Non-pigmented ciliary epithelial cell (primary cell): ENCODE measurements at places on chromosomes 13 and 19.

DNA sequence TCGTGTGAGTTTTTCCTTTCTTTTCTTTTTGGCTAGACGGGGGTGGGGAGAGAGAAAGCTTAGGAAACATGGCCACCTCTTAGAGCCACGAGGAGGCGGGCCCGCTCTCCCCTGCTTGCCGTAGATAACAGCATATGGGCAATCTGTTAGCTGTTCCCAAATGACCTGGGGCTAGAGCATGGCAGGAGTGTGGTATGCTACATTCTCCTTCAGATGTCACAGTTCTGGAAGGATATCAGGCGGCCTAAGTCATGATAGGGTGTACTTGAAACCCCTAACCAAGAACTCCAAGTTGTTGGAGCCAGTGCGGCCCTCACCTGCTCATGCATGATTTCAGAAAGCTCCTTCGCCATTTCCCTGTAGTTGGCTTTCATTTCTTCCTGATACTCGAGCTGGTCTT is 44.3 kb upstream of the SLC15A1 start:
- no peak for DNase-seq

DNA sequence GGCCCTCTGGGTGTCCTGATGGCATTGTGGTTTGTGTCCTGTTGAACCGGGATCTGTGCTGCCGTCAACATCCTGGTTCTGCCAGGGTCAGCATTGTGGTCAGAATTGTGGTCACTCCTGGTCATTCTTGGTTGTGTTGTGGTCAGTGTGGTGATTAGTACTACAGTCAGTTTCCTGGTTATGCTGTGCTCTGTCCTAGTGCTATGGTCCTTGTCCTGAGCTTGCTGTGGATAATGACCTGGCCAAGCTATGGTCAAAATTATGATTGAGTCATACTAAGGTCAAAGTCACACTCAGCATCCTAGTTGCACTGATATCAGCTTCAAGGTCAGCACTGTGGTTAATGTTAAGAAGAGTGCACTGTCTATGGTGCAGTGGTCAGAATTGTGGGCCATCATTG is 4.5 kb upstream of the OLFM2 start:
- no peak for DNase-seq

GRCh38 chr13:40600149-40600751 is 66.2 kb downstream of the FOXO1 start:
- no peak for DNase-seq

DNA sequence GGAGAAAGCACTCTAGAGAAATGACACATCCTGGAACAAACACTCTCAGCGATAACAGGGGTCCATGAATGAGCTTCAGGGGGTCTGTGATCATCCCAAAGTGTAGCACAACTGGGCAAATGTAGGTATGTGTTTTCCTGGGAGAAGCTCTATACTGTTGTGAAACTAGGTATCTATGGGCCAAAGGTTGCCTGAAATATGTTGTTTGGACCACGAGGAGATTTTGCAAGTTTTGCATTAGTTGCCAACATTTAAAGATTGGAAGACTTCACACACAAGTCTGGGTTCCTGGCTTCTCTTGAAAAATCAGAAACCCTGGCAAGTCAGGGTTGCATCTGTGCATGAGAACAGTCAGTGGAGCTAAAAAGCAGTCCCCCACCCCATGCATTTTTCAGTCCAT is 26.7 kb upstream of the POU2F2 start:
- DNase-seq: no peak

GRCh38 chr19:4980838-4981680 is 12.1 kb downstream of the KDM4B start:
- DNase-seq: no peak

GRCh38 chr19:46202872-46203860 is 26.4 kb upstream of the IGFL1 start:
- no peak for DNase-seq

DNA sequence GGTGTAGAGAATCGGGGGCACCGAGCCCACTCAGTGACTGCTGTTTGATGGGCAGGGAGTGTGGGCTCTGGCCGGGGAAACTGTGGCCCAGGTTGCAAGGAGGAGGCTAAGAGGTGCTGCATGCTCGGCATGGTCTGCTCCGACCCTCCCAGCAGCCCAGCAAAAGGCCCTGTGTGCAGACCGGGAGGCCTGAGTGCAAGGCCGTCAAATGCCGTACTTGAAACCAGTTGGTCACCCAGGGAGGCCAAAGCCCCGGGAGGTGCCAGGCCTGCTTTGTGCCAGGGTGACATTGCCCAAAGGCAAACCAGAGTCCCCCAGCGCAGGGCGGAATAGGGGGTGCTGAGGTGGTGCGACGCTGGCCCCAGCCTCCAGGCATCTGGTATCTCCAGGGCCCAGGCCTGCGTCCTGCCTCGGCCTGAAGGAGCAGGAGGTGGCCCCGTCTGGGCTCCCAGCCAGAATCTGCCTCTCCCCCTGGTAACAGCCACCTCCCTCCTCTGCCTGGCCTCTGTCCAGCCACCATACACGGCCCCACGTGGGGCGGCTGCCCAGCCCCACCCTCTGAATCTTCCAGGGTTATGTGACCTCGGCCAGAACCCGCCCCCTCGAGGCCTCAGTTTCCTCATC is 4.0 kb downstream of the PIK3R2 start:
- peak; percentile 41 for DNase-seq

- DNase-seq: no peak
These were observed 56.4 kb upstream of the MBNL2 start for GRCh38 chr13:97165502-97166425.

- no peak for DNase-seq
These were observed 149.9 kb downstream of the MYO16 start for GRCh38 chr13:108779308-108779707.

DNA sequence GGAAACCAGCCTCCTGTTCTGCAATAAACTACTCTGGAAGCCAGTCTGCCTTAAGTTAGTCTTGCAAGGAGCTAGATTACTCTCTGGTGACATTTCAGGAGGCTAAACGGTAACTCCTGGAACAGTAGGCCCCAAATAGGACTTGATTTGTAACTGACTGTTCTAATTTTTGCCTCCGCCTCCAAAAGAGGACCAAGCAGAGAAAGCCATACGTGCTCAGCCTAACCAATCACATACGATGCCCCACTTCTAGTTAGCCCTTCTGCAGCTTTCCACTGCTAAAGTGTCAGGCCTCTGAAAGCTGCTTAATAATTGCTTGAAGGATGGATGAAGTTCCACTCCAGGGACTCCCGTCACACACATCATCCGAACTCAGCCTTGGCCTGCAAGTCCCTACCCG is 744 bp downstream of the ZNF805 start:
- no peak for DNase-seq

DNA sequence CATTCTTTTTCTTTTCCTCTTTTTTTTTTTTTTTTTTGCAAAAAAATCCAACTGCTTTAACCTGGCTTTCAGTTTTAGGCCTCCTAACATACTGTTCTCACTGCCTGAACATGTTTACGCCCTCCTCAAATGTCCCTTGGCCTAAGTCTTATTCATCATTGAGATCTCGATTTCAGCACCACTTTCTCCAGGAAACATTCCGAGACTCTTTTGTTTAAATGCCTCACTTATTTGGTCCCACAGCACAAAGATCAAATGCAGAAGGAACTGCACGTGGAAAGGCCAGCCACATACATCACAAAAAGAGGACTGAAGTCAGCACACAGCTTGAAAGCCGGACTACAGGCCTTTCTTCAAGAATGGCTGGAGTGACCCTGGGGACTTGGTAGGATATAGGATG is 79.2 kb upstream of the POMP start:
- no peak for DNase-seq

GRCh38 chr13:80454245-80454644 is 113.3 kb upstream of the SPRY2 start:
- DNase-seq: peak; percentile 66

GRCh38 chr19:38386971-38387549 is 774 bp downstream of the GGN start:
- DNase-seq: no peak

GRCh38 chr13:108102771-108103170 is 112.6 kb downstream of the LIG4 start:
- DNase-seq: no peak

DNA sequence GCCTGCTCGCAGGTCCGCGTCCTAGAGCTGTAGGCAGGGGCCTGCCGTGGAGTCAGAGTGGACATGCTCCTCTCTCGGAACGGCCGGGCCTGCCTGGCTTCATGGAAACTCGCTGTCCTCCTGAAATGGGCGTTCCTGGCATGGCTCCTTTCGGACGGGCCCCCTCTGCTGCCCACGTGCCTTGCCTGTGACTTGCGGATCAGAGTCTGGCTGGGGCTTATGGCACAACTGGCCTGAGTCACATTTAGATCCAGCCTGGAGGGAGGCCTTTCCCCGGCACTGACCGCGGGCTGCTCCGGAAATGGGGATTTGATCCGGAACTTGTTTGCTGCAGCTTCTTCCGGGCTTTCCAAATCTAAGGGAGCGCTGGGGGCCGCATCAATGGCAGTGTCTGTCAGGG is 28.1 kb downstream of the THSD1 start:
- DNase-seq: no peak

DNA sequence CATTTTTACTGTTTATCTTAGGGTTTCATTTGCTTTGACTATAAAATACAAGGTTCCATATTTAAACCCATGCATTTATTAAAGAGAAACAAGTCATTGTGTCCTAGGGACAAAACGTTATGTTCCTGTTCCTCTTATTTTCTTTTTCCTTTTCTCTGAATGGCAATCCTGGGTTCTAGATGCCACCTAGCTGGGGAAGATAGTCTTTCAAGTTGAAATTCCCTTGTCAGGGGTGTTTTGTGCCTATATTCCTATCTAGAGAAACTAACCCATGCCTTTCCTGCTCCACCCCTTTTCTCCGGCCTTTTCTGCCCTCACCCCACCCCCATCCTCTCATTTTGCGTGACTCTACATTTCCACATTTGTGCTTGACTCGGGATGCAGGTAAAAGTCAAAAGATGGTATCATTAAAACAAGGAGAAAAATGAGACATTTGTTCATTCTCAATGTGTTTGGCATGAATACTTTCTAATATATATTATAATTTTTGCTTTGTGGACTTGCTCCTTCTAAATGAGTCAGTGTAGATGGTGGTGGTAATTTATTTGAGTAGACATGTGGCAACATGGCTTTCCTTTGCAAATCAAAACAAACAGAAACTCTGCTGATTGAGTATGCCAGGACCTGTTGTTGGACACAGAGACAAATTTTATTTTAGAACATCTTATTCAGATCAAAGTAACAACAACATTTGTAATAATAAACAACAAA is 26.8 kb upstream of the STARD13 start:
- DNase-seq: no peak

DNA sequence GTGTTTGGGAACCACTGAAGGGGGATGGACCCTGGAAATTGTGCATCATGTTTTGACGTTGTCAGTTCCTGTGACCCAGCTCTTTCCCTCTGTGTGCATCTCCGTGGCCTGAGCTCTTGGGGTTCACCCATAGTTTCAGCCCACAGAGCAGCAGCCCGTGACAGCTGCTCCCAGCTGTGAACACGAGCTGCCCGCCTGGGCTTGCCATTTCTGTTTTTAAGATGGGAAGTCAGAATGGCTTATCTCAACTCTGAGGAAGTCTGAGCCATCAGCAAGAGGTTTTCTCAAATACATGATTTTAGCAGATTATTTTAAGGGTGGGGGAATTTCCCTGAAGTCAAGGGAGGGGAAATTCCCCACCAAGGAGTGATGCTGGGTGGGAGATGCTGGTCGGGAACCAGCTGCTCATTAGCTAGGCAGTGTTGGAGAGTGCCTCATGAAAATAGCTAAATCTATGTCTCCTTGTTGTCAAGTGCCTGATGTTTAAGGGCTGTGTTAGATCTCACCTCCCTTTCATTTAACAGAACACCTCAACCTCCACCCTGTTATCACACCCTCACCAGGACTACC is 34.8 kb upstream of the C1QTNF9 start:
- DNase-seq: no peak

GRCh38 chr13:51286135-51287002 is 53.1 kb upstream of the SERPINE3 start:
- peak; percentile 18 for DNase-seq

GRCh38 chr19:46928951-46929350 is 68.2 kb downstream of the ARHGAP35 start:
- DNase-seq: no peak

- DNase-seq: no peak
These were observed 484.8 kb downstream of the MYO16 start for GRCh38 chr13:109114162-109114561.

DNA sequence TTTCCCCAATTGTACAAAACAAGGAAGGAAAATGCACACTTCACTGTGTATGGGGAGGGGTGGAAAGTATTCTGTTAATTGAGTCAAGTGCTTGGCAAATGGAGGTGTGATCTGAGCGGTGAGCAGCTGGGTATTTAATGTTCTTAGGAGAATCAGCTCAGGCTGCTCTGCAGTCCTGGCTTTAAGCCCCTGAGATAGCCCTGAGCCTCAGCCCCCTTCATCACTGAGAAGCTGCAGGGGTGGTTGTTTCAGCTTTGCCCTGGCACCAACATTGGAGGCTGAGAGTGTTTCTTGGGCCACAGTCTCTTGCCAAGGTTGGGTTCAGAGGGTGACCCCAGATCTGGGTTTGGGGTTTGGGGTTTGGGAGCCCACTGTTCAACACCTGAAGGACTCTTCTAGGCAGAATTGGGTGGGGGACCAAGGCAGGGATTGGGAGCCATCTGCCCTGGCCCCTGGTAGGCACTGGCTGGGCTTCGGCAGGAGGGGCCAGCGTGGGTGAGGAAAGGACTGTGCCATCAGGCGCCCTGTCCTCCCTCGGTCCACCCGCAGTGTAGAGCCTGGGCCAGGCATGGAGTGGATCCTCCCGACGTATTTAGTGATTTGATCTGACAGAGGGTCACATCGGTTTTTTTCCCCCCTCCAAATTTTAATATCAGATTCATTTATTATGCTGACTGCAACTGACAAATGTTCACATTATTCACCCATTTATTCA is 66.7 kb upstream of the ZNF536 start:
- no peak for DNase-seq

- no peak for DNase-seq
These were observed 70.3 kb downstream of the ALOX5AP start for GRCh38 chr13:30805603-30806011.

- DNase-seq: no peak
These were observed 16.5 kb upstream of the ZNF8 start for GRCh38 chr19:58261968-58262921.
